ENCODE measurements at places on chromosomes 2 and 18.

- no peak for DNase-seq
Measured at GRCh38 chr2:210938228-210938627, 381.8 kb downstream of the CPS1 start.

- no peak for DNase-seq
Measured at GRCh38 chr2:85397925-85398331, 12.2 kb downstream of the CAPG start.

- DNase-seq = peak; percentile 79
Measured at GRCh38 chr2:171822525-171823322, 71.3 kb downstream of the SLC25A12 start.

DNA sequence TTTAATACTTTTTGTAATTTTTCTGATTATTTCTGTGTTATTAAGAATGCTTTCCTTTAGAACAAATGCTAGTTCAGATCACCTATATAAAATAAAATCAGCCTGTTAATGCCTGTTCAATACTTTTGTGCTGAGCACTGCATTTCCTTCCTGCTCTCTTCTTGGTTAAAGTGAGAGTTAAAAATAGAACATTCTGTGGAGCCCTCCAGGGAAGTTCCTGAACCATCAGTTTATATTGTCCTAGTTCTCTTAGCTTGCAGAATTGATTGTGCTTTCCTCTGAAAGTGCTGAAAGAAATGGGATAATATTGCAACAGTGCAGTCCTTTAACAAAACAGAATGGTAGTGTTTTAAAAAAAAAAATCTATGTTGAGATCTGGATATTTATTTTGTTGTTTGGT, 74.6 kb upstream of the UBXN4 start:
- no peak for DNase-seq

DNA sequence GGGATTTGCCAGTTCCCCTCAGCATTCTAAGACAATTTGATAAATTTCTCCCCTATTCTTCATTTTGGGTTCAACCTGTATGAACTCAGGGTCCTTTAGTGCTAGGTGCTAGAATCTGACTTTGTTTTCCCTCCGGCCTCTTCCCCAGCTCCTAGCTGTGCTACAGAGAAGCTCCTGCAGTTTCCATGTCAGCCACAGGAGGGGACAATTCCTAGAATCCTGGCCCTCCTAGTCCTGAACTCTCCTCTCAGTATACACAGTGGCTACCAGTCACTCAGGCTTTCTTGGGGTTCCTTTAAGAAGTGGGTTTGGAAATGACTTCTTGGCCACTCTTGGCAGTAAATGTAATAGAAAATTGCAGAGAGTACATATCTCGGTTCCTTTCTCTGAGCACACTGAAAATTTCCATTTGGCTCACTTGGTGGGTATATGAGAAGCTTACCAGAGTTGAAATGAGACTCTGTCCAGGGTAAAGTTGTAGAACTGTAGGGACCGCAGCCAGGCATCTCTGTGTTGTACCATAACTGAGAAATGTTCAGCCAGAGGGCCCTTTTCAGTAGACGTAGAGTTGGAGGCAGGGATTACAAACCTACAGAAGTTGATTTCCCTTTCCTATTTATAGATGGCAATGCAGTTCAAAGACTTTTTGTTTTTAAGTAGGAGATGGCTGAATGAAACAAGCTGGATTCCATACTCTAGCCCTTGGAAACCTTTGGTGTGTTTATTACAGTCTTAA, 5.0 kb upstream of the CHST10 start:
- no peak for DNase-seq

DNA sequence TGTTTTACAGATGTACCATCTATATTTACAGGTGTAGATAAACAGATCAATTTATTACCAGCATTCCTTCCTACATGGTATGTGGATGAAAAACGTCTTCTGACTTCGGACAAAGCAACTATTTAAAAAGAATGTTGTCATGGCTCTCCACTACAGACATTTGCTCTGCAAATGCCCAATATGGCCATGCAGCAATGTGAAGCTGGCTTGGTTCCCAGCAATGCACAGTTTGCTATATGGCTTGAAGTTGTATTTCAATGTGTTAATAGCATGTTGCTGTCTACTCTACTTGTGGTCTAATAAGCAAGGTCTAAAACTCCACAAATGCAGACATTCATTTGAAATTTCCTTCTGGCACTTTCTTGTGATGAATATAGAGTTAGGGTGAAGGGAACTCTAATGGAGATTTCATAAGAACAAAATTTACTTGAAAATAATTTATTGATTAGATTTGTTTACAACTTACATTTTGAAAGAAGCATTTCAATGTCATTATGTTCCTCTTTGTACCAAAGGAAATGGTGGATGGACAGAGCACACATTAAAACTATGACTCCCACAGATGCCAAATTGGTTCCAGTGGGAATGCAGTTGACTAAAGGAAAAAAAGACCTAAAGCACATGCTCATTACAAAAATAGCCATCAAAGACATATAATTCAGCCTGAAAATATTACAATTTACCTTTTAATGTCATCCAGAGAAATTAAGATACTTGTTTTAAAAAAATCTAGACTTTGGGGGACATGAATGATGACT, 234.0 kb downstream of the DYM start:
- DNase-seq = no peak

- DNase-seq = no peak
Measured at GRCh38 chr2:46315103-46315890, 18.1 kb downstream of the EPAS1 start.

DNA sequence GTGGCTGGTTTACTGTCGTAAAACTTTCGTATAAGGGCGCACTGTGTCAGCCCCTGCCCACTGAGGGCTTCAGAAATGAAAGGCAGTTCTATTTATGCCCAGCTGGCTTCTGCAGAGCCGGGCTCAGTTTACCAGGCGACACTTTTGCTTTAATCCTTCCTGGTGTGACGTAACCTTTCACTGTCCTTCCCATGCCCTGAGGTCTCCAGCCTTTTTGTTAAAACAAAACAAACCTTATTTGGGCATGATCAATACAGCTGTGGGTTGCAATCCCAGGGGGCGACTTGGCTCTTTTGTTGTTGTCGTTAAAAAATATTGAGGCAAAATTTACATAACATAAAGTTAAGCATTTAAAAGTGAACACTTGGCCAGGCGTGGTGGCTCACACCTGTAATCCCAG, 85.3 kb downstream of the AGAP1 start:
- no peak for DNase-seq

- DNase-seq = no peak
Measured at GRCh38 chr18:51617167-51617566, 419.7 kb upstream of the MEX3C start.

- peak; percentile 33 for DNase-seq
Measured at GRCh38 chr2:213121690-213122089, 29.7 kb downstream of the IKZF2 start.

GRCh38 chr2:235608200-235608887, 114.5 kb downstream of the AGAP1 start:
- no peak for DNase-seq

DNA sequence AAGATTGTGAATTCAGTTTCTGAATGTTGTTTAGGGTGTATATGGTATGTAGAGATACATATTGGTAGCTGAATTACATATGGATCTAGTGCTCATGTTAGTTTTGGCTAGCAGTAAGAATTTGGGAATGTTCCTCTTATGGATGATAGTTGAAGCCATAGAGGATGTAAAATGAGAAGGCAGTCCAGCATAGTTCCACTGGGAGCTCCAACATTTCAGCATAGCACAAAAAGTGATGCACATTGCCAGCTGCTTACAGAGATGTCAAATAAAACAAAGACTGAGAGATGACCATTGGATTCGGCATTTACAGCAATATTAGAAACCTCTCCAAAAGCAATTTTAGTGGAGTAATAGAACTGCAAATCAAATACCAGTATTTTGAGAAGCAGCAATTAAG, 77.4 kb downstream of the EML4 start:
- no peak for DNase-seq

DNA sequence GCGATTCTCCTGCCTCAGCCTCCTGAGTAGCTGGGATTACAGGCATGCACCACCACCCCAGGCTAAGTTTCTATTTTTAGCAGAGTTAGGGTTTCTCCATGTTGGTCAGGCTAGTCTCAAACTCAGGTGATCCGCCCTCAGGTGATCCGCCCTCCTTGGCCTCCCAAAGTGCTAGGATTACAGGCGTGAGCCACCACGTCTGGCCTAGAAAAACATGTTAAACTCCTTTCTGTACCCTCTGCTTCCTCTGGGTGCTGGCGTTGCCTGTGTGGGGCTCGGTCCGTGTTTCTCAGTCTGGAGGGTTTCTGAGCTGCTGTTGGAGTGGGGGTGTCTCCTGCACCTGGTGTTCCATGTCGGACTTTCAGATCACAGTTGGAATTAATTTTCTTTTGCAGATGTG, 17.9 kb downstream of the LDLRAD4 start:
- DNase-seq = no peak

GRCh38 chr18:27666016-27666415, 480.9 kb upstream of the CHST9 start:
- no peak for DNase-seq

GRCh38 chr2:128638341-128639119, 319.9 kb upstream of the HS6ST1 start:
- DNase-seq = no peak

- no peak for DNase-seq
Measured at GRCh38 chr2:64094663-64095382, 49.4 kb downstream of the PELI1 start.

GRCh38 chr2:185417111-185417510, 321.5 kb upstream of the FSIP2 start:
- DNase-seq = no peak

DNA sequence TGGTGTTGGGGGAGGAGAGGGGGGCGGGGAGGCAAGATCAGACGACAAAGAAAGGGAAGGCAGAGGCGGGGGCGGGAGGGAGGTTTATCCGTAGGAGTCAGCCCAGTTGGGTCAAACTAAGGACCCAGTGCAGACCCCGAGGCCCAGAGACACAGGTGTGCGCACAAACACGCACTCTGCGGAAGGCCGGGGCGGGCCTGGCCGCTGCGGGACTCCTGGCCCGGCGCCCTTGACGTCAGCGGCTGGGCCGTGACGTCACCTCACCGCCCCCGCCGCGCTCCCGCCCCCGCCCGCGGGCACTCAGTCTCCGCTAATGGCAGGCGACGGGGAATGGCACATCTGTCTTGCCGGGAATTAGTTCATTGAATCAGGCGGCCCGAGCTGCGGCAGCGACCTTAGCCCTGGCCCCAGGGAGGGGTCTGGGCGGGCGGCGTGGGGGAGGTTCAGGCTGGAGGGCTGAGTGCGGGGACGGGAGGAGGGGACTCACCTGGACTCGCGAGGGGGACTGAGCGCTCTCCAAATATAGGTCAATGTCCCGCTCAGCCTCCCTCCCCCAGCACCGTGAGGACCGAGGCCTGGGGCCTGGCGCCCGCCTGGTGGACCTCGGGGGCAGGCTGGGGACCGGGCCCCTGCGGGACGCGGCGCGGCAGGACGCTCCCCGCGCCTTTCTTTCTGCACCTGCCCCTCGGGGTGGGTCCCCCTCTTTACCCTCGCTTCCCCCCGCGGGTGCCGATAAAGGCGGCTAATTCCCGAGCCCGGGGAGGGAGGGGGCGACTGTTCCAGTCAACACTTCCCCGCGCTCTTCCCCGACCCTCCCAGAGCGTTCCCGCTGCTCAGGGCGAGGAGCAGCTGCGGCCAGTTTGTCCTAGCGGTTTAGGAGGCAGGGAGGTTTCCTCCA, 15.5 kb upstream of the ECEL1 start:
- no peak for DNase-seq

DNA sequence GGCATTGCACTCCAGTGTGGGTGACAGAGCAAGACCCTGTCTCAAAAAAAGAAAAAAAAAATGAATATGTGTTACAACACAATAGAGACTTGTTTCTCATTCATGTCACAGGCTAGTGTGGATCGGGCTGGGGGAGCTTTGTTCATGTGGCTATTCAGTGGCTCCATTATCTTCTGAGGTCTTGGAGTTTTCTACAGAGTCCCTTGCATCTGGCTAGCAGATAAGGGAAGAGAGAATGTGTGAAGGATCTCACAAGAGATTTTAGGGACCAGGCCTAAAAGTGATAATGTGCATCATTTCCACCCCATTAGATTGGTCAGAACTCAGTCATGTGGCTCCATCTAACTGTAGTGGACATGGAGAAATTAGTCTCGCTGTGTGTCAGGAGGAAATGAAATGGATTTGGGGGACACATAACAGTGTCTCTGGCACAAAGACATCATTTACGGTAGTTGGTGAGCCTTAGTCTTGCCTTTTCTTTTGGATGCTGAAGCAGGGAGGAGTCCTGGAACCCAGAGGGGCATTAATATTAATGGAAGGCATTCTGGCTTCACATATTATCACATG, 32.4 kb upstream of the CASP10 start:
- DNase-seq = no peak

DNA sequence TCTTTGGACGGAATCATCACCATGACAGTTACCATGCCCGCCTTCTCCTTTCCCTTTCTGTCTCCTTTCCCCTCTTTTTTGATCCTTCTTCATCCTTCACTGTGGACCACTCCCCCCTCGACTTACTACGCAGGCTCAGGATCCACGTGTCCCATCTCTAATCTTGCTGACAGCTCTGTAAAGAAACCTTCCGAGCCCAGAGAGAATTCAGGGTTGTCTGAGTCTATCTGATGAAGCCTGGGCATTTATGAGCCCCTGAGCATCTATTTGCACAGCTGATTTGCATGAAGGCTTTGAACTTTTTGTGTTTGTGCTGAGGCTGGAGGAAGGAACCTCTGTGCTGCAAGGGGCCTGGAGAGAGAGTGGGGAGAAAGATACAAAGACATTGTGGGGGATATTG, 50.7 kb downstream of the CIB4 start:
- no peak for DNase-seq

GRCh38 chr18:31990823-31991222, 27.8 kb upstream of the RNF125 start:
- no peak for DNase-seq

DNA sequence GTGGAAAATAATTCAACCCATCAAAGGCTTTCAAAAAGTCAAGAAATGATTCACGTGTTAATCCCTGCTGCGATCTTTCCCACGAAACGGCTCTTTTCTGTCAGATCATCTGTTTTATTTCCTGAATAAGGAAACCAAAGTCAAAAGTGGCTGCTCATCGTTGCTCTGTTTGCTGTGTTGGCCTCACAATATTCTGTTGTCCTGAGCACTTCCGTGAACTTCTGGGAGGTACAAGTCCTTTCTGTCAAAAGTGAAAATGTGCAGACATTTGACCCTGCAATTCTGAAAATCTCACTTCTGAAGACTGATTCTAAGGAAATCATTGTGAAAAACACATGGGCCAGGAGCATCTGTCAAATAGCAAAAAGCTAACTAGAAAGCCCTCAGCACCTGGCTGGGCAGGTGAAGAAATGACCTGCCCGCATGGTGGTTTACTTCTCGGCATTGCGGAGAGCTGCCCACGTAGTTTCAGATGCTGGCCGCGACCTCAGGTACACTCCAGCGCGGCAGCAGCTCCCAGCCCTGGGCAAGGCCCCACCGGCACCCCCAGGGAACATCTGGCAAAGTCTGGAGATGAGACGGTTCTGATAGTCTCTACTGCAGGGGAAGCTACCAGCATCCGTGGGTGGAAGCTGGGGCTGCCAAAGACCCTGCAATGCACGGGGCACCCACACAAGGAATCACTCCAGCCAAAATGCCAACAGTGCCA, 31.9 kb upstream of the GPC1 start:
- no peak for DNase-seq

DNA sequence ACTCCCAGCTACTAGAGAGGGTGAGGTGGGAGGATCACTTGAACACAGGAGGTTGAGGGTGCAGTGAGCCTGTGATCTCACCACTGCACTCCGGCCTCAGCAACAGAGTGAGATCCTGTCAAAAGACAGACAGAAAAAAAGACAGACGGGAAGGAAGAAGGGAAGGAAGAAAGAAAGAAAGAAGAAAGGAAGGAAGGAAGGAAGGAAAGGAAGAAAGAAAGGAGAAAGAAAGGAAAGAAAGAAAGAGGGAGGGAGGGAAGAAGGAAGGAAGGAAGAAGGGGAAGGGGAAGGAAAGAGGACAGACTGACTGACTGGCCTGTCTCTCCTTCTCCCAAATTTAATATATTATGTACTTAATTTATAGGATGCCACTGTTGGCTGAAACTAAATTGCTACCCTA, 21.6 kb downstream of the SP9 start:
- DNase-seq = no peak
